RPMI7951 (cell line): ENCODE measurements at places on chromosomes 2 and 18. TPM values are rescaled to one million over a fixed set of nuclear protein-coding genes. Genes with fewer than 3 reads are reported as not detected.

FAM136A gene
- 45.0 and 50.1 TPM in 2 replicates for total RNA-seq

EFHD1 gene
- 1.2 and 1.7 TPM in 2 replicates for total RNA-seq

KIF3C gene
- total RNA-seq = 10.5 and 25.8 TPM in 2 replicates

TTN gene
- 0.10 and 0.12 TPM in 2 replicates for total RNA-seq

ALLC gene
- not detected in 2 replicates for total RNA-seq

DSG2 gene
- total RNA-seq = 0.10 and 0.24 TPM in 2 replicates

STPG4 gene
- not detected in 2 replicates for total RNA-seq

ANKRD62 gene
- total RNA-seq = not detected in 2 replicates

LYPD6B gene
- total RNA-seq = 21.6 and 25.9 TPM in 2 replicates

AOX1 gene
- total RNA-seq = 26.8 and 27.5 TPM in 2 replicates

ANKRD30B gene
- total RNA-seq = 0.59 and 1.1 TPM in 2 replicates

AKAIN1 gene
- not detected in 2 replicates for total RNA-seq

GPAT2 gene
- not detected in 2 replicates for total RNA-seq

UGT1A8 gene
- total RNA-seq = not detected in 2 replicates

FNDC4 gene
- 6.1 and 6.3 TPM in 2 replicates for total RNA-seq

MYO7B gene
- total RNA-seq = 11.3 and 12.7 TPM in 2 replicates

STAT4 gene
- 0.12 and 0.59 TPM in 2 replicates for total RNA-seq
